Fibroblast of skin of right quadriceps (primary cell): ENCODE measurements at places on chromosomes 7 and 10.

DNA sequence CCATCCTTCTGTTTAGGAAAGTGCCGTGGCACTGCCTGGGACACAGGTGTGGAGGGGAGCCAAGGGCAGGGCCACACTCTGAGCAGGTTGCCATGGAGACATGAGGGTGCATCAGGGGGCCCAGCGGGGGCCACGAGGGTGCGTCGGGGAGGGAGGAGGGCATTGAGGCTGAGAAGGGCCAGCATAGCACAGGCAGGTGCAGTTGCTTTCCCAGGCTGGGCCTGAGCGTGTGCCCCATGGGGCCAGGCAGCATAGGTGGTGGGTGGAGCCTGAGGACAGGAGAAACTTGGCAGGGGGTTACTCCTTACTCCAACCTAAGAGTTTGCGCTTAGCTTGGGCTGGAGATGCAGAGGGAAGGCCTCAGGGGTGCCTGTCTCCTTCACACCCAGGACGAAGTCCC lies 15.2 kb downstream of the YKT6 start:
- no peak for DNase-seq

- DNase-seq = no peak
These were observed 95.3 kb downstream of the LRRC4 start for GRCh38 chr7:127935847-127936376.

- no peak for DNase-seq
These were observed 895 bp downstream of the VSTM2A start for GRCh38 chr7:54543051-54543488.

DNA sequence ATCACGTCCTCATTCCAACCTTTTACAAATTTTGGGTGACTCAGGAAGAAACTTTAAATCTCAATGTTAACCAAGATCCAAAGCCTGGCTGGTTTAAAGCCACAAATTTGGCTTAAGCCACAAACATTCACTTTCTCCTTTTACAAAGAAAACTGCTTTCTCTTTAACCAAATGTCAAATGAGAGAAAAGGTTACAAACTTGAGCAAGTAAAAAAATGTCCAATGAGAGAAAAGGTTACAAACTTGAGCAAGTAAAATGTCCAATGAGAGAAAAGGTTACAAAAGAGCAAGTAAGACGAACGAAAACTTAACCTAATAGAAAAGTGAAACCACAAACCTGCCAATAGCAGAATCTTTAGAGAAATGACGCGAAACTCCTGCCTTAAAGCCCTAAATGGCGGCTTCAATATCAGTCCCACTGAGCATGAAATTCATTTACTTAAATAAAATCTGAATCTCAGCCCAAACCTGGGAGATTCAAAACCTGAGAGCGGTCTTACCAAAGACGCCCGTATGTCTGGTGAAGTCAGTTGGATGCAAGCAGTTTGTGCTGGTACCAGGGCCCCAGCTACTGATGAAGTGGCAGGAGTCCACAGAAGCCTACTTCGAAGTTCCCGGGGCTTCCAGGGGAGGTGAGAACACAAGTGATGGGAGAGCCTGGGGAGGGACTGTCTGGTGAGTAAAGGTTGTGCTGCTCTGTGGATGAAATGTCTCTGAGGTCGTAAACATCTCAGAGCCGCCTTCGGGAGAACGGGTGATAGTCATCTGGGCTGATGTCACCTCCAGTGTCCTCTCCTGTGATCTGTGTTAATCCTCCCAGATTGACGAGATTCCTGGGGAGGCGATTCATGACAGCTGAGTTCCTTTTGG lies 74.6 kb downstream of the PAXIP1 start:
- peak; percentile 95 for DNase-seq

- no peak for DNase-seq
These were observed 282.8 kb downstream of the AHR start for GRCh38 chr7:17581301-17581700.

DNA sequence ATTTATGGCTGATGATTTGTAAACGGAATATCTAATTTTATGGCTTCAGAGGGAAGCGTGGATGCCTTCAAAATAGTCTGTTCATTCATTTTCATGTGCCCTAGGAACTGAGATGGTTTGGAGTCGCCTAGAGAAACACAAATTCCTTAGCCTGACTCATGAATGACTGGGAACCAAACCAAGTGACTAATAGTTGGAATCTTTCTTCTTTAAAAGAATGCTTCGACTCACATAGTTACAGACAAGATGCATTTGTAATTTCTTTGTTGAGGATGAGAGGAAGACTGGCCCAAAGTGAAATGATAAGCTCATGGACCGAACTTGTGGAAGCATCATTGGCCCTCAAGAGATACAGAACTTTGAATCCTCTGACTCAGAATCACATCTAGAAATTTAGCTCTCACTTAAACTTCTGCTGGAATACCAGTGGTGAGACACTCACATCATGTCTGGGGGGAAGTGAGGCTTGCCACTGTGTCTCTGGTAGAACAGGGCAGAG lies 1107.2 kb downstream of the NRG3 start:
- DNase-seq = peak; percentile 97
